Activated naive CD8-positive, alpha-beta T cell treated with anti-CD3 and anti-CD28 coated beads, Interleukin-2, amount 10 ng/mL, durations not matched to agents 7 days and 5 days (primary cell): ENCODE measurements at places on chromosomes 16 and 17. TPM values are rescaled to one million over a fixed set of nuclear protein-coding genes. Genes with fewer than 3 reads are reported as not detected.

GRCh38 chr16:85399583-85400284 lies 213.4 kb upstream of the GSE1 start:
- no peak overlapping the region for H3K27ac ChIP-seq
- no peak overlapping the region for H3K4me3 ChIP-seq
- no peaks in the 10 kb centered on the region for H3K36me3 ChIP-seq
- no peaks in the 10 kb centered on the region for H3K27me3 ChIP-seq
- DNase-seq: peak; percentile 28

Gene NPIPA7
- total RNA-seq: 12.0 TPM

GRCh38 chr16:47939680-47940079 lies 216.1 kb downstream of the ABCC12 start:
- H3K36me3 ChIP-seq: no peaks in the 10 kb centered on the region
- no peak overlapping the region for H3K4me3 ChIP-seq
- H3K27ac ChIP-seq: no peak overlapping the region
- no peaks in the 10 kb centered on the region for H3K27me3 ChIP-seq

DNA sequence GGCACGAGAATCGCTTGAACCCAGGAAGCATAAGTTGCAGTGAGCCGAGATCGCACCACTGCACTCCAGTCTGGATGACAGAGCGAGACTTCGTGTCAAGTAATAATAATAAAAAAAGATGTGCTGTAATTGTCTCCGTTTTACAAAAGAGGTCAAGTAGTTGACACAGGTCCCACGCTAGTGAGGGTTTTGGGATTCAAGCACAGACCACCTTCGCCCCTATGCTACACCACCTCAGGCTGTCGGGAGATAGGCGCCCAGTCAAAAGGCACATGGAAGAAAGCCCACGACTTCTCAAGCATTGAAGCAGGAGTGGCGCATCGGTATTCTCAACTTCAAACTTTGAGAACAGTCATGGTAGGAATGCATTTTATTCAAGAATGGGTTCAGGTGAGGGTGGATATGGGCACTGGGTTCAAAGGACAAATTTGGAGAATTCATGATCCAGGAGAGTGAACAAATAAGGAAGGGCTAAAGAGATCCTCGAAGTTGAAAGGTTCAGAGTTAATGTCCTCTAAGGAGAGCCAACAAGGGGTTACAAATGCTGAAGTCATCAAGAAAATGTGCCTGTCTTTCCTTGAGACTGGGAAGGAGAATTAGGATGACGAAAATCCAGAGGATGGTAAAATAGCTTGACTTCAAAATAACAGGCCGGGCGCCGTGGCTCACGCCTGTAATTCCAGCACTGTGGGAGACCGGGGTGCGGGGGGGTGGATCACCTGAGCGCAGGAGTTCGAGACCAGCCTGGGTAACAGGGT lies 1.4 kb upstream of the AMZ2 start:
- peak overlapping the region; percentile 98 for H3K27ac ChIP-seq
- H3K36me3 ChIP-seq: peaks cover 15% of the 10 kb centered on the region
- H3K27me3 ChIP-seq: no peaks in the 10 kb centered on the region

GRCh38 chr17:40309949-40310510 lies 1.1 kb downstream of the RARA start:
- H3K4me3 ChIP-seq: peak overlapping the region; percentile 6
- no peak for DNase-seq
- H3K4me1 ChIP-seq: peaks cover 55% of the 10 kb centered on the region
- H3K27me3 ChIP-seq: no peaks in the 10 kb centered on the region
- H3K27ac ChIP-seq: no peak overlapping the region
- H3K36me3 ChIP-seq: no peaks in the 10 kb centered on the region

GRCh38 chr16:81803332-81803731 lies 24.2 kb downstream of the PLCG2 start:
- H3K4me1 ChIP-seq: peaks cover 13% of the 10 kb centered on the region
- DNase-seq: no peak
- H3K4me3 ChIP-seq: no peak overlapping the region
- H3K27me3 ChIP-seq: peaks cover 2% of the 10 kb centered on the region

Gene LLGL2
- total RNA-seq: 37.2 TPM

Gene GAN
- total RNA-seq: 9.0 TPM

GRCh38 chr17:72580321-72581127 lies 459.7 kb downstream of the SOX9 start:
- no peak overlapping the region for H3K27ac ChIP-seq
- no peaks in the 10 kb centered on the region for H3K4me1 ChIP-seq
- DNase-seq: no peak

Gene TOB1
- total RNA-seq: 56.6 TPM

Gene POLR2C
- 63.6 TPM for total RNA-seq

DNA sequence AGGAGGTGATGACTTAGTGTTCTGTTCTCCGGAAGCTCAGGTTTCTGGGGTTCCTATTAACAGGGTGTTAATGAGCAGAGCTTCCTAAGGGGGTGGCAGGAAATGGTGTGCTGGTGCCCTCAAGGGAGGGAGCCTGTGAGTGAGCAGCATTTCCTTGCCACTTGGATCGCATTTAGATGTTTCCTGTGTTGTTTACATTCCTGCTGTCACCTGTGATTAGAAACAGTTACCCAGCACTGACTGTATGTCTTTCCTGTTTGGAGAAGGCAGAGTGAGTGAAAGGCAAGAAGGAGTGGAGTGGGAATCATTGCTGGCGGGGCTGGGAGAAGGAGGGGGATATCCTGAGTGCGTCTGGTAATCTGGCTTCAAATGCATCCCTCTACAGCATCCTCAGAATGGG lies 214.6 kb downstream of the CCDC182 start:
- H3K4me1 ChIP-seq: peaks cover 25% of the 10 kb centered on the region
- no peaks in the 10 kb centered on the region for H3K27me3 ChIP-seq
- peaks cover 5% of the 10 kb centered on the region for H3K36me3 ChIP-seq
- no peak for DNase-seq
- H3K4me3 ChIP-seq: no peak overlapping the region
- H3K27ac ChIP-seq: peak overlapping the region; percentile 68
